ENCODE measurements at places on chromosomes 11 and 22. TPM values are rescaled to one million over a fixed set of nuclear protein-coding genes. Genes with fewer than 3 reads are reported as not detected.

DNA sequence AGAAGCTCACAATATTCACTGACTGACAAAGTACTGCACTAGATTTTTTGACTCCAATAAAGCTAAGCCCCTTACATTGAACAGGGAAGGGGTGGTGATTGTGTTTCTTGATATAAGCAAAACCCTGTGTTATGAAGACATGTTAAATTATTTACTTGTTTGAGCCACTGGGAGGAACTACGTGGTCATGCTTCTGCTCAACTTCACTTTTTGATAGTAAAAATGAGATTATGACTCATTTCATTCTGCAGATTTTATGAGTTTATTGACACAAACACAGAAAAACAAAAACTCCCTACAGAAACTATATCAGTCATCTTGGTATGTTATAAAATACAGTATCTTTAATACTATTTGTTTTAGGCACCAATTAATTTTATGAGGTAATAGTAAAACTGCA, 124.7 kb downstream of the CADM1 start:
- DNase-seq = no peak

GRCh38 chr22:23548501-23549197, 31.4 kb downstream of the IGLL1 start:
- DNase-seq = no peak

- DNase-seq = no peak
Measured at GRCh38 chr11:94088906-94089305, 39.7 kb upstream of the PANX1 start.

GRCh38 chr22:47071807-47072641, 309.6 kb downstream of the TBC1D22A start:
- DNase-seq = no peak

- DNase-seq = no peak
Measured at GRCh38 chr22:34395370-34395769, 475.1 kb upstream of the LARGE1 start.

The APOL4 gene
- 4.4 TPM for total RNA-seq
